ENCODE measurements at places on chromosomes 11 and 22. TPM values are rescaled to one million over a fixed set of nuclear protein-coding genes. Genes with fewer than 3 reads are reported as not detected.

STARD10 gene
- total RNA-seq: 187 TPM

TUB gene
- total RNA-seq: 0.21 TPM

CD248 gene
- total RNA-seq: 0.24 TPM

PAK1 gene
- total RNA-seq: 31.1 TPM

MAP6 gene
- not detected for total RNA-seq

EPS8L2 gene
- 183 TPM for total RNA-seq

Data from tracheal epithelial cell (primary cell).